Activated CD8-positive, alpha-beta memory T cell treated with anti-CD3 and anti-CD28 coated beads for 48 hours (primary cell): ENCODE measurements at places on chromosomes 2 and 18.

GRCh38 chr2:170498619-170499018 lies 216.5 kb upstream of the SP5 start:
- DNase-seq: no peak

DNA sequence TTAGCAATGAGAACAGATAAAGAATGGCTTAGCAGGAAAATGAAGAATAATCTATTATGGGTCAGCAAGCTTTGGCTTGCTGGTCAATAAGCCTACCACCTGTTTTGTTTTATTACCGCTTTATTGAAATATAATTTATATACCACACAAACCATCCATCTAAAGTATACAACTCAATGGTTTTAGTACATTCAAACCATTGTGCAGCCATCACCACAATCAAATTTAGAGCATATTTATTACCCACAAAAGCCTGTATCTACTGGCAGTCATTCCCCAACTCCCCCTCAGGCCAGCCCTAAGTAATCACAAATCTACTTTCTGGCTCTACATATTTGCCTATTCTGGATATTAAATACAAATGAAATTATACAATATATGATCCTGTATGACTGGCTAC lies 17.2 kb downstream of the PPP3R1 start:
- DNase-seq: no peak

- DNase-seq: no peak
Observed at GRCh38 chr2:177187631-177188312, 24.8 kb upstream of the HNRNPA3 start.

GRCh38 chr18:48833701-48834412 lies 116.9 kb downstream of the SMAD7 start:
- DNase-seq: no peak

- no peak for DNase-seq
Observed at GRCh38 chr2:150860301-150860700, 372.8 kb upstream of the RND3 start.

GRCh38 chr18:48295586-48296311 lies 113.4 kb downstream of the ZBTB7C start:
- no peak for DNase-seq

- no peak for DNase-seq
Observed at GRCh38 chr2:149076863-149077412, 38.4 kb downstream of the LYPD6B start.

- DNase-seq: no peak
Observed at GRCh38 chr2:134882773-134883172, 35.8 kb upstream of the CCNT2 start.

GRCh38 chr2:197281421-197281820 lies 29.2 kb downstream of the ANKRD44 start:
- DNase-seq: no peak

DNA sequence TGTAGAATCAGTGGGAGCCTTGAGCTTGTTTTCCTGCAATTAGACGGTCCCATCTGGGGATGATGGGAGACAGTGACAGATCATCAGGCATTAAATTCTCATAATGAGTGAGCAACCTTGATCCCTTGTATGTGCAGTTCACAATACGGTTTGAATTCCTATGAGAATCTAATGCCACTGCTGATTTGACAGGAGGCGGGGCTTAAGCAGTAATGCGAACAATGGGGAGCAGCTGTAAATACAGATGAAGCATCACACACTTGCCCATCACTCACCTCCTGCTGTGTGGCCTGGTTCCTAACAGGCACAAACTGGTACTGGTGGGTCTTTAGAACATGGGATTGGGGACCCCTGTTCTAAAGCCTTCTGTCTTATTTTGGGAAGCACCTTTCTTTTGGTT lies 17.9 kb upstream of the NYAP2 start:
- no peak for DNase-seq

GRCh38 chr2:30978854-30979253 lies 159.4 kb downstream of the GALNT14 start:
- no peak for DNase-seq

DNA sequence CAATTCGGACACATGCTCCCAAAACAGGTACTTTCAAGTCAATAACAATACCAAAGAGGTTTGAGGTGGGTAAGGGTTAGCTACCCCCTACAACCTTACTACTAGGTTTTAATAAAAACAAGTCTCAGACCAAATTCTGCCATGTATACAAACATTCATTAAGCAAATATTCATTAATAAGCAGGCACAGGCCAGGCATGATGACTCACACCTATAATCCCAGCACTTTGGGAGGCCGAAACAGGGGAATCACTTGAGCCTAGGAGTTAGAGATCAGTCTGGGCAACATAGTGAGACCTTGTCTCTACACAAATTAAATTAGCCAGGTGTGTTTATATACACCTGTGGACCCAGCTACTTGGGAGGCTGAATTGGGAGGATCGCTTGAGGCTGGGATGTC lies 11.7 kb upstream of the ELAC1 start:
- DNase-seq: no peak

DNA sequence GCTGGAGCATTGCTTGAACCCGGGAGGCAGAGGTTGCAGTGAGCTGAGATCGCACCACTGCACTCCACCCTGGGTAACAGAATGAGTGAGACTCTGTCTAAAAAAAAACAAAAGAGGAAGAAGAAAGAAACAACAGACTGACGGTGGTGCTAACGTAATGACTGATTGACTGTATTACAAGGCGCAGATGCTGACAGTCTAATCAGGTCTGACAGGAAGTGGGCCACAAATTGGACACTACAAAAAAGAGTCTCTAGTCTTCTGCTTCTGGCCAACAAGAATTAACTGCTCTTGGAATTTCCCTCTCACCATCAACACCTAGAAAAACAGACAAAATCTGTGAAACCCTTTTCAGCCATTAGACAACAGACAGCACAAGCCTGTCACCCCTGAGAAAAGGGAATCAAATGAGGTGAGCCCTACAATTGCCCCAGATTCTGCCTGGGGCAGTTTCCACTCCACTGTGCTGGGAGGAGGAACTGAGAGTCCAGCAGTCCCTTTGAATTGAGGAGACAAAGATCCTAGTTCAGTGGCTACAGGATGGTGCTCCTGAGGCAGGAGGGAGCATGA lies 43.3 kb downstream of the SNED1 start:
- no peak for DNase-seq

GRCh38 chr2:151827564-151828142 lies 568 bp downstream of the ARL5A start:
- DNase-seq: no peak

DNA sequence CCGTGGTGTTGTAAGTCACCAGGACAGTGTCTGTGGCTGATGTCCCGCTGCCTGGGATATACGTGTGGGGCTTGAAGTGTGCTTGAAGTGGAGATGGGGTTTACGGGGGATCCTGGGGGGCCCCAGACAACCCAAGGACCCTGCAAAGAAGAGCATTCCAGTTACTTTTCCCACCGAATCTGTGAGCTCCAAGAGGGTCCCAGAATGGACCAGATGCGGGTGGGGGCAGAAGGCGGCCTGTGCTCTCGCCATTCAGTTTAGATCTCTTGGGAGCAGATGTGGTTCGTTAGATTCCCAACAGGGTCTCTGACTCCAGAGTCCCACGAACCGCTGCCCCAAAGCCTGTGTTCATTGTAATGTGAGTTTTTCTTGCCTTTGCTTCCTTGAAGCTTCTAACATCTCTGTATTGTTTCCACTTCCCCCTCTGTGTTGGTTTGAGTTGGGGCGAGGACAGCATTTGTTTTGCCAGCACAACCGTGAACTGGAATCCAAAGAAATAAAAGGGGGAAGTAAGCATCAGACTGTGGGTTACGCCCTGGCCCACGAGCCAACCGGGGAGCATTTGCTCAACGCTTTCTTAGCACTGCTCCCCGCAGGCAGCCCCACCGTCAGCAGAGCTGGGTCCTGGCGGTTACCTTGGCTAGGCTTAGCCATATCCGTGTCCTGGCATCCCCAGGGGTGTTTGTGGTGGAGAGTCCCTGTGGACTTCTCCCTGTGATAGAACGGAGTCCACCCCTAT lies 92.1 kb downstream of the SH3BP4 start:
- DNase-seq: no peak

DNA sequence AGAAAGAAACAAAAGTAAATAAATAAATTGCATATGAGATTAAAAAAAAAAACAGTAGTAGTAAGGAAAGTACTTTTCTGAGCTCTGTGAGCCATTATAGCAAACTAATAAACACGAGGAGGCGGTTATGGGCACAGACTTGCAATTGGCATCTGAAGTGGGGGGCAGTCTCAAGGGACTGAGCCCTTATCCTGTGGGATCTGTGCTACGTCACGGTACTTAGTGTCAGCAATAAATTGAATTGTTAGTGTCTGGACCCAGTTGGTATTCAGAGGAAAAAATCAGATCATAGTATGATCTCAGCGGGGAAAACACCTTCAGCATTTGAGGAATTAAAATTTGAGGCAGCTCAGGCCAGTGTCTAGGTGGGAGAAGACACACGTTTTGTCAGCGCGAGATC lies 76.6 kb upstream of the TEX51 start:
- no peak for DNase-seq

- DNase-seq: no peak
Observed at GRCh38 chr2:100018341-100019193, 123.8 kb downstream of the AFF3 start.

GRCh38 chr2:128285329-128285931 lies 33.2 kb downstream of the HS6ST1 start:
- no peak for DNase-seq

- no peak for DNase-seq
Observed at GRCh38 chr2:190031969-190032618, 30.4 kb downstream of the MSTN start.

DNA sequence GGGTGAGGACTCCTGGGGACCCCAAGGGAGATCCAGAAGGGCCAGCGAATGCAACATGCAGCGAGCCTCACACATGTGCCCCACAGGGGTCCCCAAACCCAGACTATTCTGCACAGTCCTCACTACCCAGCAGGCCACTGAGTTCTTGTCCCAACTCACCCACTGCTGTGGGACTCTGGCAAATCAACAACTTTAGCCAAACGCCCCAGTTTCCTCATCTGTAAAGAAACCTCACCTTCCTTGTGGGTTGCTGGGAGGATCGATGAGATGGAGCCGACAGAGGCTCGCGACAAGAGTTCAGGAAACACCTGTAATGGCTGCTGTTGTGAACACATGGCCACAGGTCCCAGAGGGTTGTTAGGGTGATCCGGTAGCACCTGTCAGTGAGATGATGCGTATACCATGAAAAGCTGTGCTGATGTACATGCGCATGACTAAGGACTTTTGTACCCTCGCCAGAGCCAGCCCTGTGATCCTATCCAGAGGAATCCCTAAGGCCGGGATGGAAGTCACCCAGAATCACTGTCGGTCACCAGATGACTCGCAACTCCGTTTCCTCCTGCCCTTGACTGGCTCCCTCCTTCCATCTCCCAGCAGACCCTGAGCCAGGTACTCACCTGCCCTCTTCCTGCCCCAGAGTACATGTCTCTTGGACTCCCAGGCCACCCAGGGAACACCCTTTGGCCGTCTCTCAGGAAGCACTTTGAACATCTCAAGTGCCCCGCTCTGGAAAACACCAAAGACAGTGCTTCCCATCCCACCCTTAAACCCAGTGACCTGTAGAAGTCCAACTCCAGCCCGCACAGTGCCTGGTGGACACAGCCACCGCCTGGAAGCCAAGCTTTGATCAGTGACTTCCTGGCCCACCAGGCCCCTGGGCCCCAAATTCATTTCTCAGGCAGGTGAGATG lies 103.3 kb upstream of the ID2 start:
- no peak for DNase-seq

DNA sequence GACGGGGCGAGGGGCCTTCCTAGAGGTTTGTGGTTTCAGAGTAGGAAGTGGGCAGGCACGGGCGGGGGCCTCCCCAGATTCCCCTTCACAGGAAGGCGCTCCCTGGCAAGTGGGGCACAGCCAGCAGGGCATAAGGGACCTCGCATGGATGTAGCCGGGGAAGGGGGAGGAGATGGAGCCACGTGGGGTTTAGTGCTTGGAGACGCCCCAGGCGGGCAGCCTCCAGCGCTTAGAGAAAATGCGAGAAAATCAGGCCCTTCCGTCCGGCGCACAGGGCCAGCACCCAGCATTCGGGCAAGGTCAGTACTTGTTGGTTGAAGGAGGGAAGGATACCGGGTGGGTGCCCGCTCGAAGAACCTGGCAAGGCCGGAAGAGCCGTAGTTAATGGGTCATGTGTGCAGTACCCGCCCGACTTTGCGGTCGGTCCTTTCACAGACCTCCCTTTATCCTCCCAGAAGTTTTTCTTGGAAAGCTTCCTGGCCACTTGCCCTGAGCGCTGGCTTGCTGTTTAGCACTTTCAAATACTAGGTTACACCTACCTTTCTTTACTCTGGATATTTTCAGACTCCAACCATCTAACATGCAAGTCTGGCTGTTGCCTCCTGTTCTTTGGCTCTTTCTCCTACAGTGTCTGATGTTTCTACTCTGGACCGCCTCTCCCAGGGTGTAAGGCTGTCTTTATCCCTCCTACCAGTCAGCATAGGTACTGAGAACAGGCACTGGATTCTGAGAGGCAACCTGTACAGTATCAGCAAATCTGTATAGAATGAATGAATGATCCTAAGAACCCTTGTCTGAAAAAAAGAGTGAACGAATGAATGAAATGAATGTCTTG lies 78.1 kb downstream of the CIB4 start:
- no peak for DNase-seq

- no peak for DNase-seq
Observed at GRCh38 chr2:212727751-212728150, 189.1 kb upstream of the ERBB4 start.

GRCh38 chr18:68640861-68641260 lies 74.0 kb downstream of the TMX3 start:
- no peak for DNase-seq
